ENCODE measurements at places on chromosomes 11 and 22. TPM values are rescaled to one million over a fixed set of nuclear protein-coding genes. Genes with fewer than 3 reads are reported as not detected.

Gene FERMT3
- polyA plus RNA-seq = 114 TPM

Gene GLB1L2
- polyA plus RNA-seq = not detected

Gene HPS5
- polyA plus RNA-seq = 26.8 TPM

Gene ART1
- not detected for polyA plus RNA-seq

Gene GSTT2B
- polyA plus RNA-seq = not detected

Gene TOB2
- 23.0 TPM for polyA plus RNA-seq

Gene DERL3
- 25.2 TPM for polyA plus RNA-seq

Gene SCGB2A2
- not detected for polyA plus RNA-seq

Gene PNPLA5
- not detected for polyA plus RNA-seq

Gene VPREB1
- 6.7 TPM for polyA plus RNA-seq
